Karpas-422 (cell line): ENCODE measurements at places on chromosomes 11 and 22. TPM values are rescaled to one million over a fixed set of nuclear protein-coding genes. Genes with fewer than 3 reads are reported as not detected.

- DNase-seq: no peak
Observed at GRCh38 chr22:40157330-40157945, 20.3 kb upstream of the TNRC6B start.

Gene SAA2
- total RNA-seq: not detected in 2 replicates

DNA sequence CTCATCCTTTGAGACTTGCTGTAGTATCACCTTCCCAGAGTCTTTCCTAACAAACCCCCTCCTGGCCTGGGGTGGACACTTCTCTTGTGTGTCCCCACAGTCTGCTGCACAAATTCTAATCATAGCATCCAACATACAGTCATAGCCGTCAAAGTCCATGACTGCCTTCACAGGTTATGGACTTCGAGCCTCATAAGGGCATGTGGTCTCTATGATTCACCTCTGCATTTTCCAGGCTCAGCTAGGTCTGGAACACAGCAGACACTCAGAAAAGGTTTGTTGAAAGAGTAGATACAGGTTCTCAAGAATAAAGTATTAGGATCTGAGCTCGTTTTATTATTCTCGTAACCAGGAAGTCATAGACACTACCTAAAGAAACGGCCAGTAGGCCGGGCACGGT is 13.2 kb upstream of the SCUBE2 start:
- DNase-seq: no peak

Gene LRP4
- total RNA-seq: 2.6 and 3.9 TPM in 2 replicates

- DNase-seq: no peak
Observed at GRCh38 chr22:27966168-27967064, 47.4 kb upstream of the PITPNB start.

Gene MS4A3
- total RNA-seq: not detected in 2 replicates

- no peak for DNase-seq
Observed at GRCh38 chr11:61609000-61609979, 28.4 kb upstream of the SYT7 start.

Gene NCR3LG1
- total RNA-seq: 26.4 and 38.6 TPM in 2 replicates
